Liver (tissue), 10 donors: ENCODE measurements at places on chromosomes 5 and 9.
A peak's percentile ranks its signal among the peaks of the same experiment; 100 is the strongest.

DNA sequence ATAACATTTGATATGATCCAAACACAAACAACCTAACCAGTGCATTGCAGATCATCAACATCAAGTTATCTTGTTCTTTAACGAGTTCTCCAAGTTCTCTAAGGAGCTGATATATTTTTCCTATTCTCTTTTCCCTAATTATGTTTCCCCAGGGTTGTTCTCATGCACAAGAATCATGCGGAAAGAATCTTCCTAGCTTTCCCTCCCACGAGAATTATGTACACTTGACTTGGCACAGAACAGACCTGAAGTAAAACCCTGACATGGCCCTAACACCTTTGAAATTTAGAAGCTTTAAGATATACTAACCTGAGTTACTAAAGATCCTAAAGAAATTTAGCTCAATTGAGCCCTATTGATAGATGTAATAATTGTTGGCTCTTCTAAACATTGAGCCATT lies 110.7 kb upstream of the FST start:
- no peak for DNase-seq

DNA sequence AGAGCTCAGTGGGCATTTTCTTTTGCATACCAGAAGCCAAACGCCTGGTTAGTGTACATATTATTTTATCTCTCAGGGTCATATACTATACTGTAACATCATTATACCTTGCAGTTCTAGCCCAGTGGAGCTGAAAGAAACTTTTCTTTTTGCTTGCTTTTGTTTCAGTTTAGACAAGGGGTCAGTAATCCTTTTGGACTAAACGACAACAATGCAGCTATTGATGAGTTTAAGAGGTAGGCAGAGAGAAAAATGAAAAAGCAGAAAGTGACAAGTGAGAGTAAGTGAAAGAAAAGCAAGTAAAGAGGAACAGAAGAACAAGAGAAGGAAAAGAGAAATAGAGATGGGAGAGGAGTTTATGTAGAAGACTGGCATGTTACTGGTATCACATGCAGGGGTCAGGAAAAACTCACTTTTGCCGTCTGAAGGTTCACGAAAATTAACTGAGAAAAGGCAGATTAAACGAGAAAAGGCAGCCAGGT lies 47.4 kb upstream of the TENT2 start:
- no peak for DNase-seq

DNA sequence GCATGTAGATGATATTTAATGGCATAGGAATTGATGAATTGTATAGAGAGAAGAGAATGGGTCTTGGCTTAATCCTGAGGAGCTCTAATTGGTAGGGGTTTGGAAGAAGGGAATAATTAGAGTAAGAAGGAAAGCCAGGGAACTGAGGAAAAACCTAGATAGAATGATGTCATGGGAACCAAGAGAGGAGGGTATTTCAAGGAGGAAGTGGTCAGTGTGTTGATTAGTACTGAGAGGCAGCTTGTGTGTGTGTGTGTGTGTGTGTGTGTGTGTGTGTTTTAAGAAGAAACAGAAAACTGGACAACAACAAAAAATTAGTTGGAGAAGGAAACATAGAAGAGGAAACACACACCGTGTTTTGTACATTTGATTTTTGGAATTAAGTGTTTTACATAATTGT lies 42.8 kb downstream of the MAST4 start:
- DNase-seq: no peak

DNA sequence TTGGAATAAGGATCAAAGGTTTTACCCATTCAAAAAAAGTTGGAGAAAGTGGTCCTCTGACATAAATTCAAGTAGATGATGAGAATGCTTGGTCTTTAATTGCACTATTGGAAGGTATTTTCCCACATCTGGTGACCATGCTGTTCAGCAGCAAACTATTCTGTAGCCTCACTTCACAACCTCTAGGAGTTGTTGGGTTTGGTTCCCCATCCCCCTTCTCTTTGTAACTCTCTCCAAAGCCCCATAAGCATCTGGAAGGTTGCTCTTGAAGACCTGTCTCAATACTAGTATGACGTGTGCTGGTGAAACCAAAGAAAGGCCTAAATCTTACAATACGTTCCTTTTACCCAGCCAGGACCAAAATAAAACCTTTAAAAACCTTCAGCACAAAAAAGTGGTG lies 8.5 kb downstream of the RGMB start:
- no peak for DNase-seq

- DNase-seq: no peak
Observed at GRCh38 chr5:156716591-156717380, 133.3 kb upstream of the PPP1R2B start.

DNA sequence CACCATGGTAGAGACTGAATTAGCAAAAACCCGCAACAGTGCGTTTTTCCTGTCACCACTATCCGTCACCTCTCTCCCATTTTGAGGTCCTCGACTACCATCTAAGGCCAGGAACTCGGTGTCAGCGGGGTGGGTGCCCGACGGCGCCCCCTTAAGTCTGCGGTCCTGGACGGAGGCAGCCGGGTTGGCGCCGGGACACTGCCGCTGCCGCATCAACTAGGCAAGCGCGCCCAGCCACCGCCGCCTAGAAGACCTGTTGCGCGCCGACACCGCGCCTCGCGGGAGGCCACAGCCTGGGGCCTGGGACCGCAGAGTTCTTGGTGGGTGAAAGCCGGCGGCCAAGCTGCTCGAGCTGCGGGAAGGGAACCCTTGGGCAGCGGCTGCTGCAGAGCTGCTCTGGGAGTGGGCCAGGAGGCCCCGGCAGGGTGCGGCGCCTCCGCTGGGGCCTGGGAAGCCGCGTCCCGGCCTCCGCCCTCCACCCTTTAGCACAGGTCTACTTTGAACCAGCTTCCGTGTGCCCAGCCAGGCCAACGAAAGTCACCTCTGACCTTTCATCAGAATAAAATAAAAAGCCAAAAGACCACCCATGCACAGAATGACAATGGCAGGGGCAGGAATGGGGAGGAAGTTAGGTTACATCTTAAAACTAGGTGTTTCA lies 3.5 kb downstream of the FOXB2 start:
- no peak for DNase-seq

DNA sequence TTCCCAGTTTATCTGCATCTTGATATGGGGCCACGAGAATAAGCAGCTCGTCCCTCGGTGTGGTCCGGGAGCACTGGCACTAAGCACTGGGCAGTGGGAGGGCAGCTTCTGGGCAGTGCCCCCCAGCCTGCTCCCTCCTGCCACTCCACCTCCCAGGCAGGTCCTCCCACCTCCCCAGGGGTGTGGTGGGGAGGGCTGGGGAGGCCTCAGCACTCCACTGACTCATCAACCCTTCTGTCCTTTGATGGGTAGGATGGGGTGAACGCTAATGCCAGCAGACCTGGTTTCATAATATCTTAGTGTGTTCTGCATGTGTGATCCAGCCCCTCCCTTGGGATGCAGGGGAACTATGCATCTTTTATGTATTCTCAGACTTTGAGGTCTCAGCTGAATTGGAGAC lies 62.2 kb upstream of the GNE start:
- no peak for DNase-seq

DNA sequence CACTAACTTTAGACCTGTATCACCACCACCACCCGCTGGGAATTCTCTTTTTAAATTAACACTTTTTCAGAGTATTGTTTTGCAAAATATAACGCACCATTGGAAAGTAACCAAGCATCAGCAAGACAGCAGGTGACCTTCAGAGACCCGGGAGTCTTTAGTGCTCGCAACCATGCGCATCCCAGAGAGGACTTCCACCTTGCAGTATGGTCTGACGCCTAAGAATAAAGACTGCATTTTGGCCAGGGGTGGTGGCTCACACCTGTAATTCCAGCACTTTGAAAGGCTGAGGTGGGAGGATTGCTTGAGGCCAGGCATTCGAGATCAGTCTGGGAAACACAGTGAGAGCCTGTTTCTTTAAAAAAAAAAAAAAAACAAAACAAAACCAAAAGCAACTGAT lies 113.8 kb downstream of the MED27 start:
- no peak for DNase-seq

GRCh38 chr9:4984621-4985385 lies at the start of gene JAK2:
Gene JAK2 (plus strand): TSS chr9:4985272. CDS start chr9:5021988, 36,716 bp downstream.
- DNase-seq: peak; percentile 89

GRCh38 chr5:179121667-179122111 lies 61.5 kb downstream of the ZNF354C start:
- DNase-seq: no peak

DNA sequence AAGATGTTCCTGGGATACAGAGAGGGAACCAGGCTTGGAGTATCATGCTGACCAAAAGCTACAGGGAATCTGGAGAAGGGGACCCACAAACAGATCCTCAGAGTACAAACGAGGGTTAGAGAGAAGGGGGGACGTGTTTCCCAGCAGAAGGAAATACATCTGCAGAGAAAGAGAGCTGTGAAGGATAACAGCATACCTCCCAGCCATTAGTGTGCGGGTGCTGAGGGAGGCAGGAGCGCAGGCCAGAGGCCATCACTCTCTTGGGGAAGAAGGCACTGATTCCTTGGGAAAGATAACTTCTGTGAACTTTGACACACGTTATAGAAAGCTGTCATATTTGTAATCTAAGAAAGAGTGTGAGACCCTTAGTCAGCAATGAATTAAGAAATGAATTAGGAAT lies 96.9 kb downstream of the KCNN2 start:
- DNase-seq: no peak

DNA sequence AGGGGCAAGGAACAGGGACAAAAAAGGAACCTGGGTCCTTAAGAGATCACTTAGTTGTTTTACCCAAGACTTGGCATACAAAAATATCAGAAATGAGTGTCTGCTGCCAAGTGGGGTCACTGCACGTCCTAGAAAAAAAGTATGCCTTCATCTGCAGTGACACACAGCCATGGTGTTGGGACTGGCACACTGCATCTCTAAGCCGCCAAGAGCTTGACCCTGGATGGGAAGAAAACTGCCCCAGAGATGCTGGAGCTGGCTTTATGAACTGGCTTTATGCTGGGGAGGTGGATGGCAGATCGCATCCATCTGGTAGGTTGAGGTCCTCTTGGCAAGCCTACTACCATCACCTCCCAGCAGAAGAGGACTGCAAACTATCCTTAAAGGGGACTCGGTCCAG lies 51.7 kb downstream of the IRF1 start:
- no peak for DNase-seq

- DNase-seq: no peak
Observed at GRCh38 chr5:1006656-1007071, 1.9 kb upstream of the NKD2 start.

DNA sequence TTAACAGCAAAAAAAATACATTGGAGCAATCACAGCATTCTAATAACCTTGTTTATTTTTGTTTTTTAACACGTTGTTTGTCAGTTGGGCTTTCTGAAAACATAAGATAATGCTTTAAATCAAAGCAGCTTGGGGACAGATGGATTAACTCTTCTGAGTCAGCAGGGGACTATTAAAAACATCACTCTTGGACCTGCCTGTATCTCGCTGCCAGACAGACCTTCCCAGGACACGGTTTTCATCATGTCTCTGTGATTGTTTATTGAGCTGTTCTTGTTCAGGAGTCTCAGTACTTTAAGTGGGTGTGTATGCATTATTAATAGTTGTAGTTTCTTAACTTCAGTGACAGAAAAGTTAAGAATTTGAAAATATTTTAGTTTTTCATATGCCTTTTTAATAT lies 173.2 kb downstream of the SH3GL2 start:
- DNase-seq: no peak

DNA sequence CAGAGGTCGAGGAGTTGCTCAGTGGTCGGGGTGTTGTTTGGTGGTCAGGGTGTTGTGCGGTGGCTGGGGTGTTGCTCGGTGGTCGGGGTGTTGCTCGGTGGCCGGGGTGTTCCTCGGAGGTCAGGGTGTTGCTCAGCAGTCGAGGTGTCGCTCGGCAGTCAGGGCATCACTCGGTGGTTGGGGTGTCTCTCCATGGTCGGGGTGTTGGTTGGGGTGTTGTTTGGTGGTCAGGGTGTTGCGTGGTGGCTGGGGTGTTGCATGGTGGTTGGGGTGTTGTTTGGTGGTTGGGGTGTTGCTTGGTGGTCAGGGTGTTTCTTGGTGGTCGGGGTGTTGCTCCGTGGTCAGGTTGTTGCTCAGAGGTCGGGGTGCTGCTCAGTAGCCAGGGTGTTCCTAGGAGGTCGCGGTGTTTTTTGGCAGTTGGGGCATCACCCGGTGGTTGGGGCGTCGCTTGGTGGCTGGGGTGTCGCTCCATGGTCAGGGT lies 11.0 kb upstream of the GPSM1 start:
- DNase-seq: no peak

- no peak for DNase-seq
Observed at GRCh38 chr9:84924266-84924665, 254.7 kb downstream of the NTRK2 start.

DNA sequence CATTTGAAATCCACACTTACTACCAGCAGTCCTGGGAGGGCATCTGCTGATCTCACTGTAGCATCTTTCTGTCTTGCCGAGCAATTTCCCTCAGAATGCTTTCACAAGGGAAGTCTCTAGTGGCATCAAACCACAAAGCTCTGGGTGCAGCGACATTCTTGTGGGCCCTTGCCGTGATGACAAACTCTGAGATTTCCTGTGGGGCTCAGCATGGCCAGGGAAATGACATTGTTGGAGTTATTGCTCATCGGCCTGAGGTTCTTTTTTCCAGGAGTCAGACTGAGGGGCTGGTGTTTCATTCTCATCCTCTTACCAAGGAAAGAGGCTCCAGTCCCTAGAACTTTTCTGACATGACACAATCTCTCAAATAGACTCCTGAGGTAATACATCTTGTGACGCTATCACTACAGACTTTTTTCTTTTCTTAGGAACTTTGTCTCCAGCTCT lies 51.4 kb downstream of the PFDN1 start:
- no peak for DNase-seq

DNA sequence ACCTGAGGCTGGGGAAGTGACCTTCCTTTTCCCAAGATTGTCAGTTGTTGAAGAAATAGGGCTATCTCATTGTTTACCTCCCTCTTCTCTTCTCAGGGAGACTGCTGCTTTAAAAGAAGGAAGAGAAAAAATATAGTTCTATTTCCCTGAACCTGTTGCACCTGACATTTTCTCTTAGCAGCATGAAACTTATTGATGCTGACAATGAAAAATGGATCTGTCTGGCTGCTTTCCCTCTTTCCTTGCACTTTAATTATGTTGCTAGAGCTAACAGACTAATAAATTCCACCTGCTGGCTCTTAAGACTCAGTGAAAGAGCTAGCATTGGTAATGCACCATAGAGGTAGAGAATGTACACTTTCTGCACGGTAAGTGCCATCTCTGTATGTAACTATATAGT lies 6.2 kb upstream of the CKMT2 start:
- no peak for DNase-seq

DNA sequence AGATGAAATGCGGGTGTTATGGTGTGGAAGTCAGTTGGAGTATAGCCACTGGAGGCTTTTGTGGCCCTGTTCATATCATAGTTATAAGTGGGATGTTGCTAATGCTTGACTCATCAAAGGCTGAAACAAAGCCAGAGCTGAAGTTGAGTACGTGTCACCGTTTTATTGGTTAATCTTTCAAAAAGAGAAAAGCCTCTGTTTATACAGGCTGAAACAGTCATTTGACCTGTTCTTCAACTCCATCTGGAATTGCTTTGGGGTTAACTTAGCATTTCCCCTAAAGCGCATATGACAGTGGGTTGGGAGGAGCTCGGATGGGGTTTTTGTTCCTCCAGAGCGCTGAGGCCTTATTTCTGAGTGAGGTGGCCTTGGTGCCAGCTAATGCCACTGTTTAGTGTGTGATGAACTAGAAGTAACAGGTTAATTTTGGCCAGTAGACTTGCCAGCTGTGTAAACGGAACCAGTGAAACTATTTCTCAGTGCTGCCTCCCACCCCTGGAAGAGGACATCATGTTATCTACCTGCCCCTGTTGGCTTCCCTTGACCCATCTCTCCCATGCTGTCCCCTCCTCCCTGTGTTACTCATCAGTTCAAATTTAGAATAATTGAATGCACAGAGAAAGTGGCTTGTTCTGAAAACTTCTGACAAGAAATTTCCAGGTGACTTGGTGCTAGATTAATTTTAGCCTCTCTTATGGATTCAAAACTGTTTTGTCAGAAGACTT lies 34.2 kb downstream of the MTAP start:
- DNase-seq: no peak
